ENCODE measurements at places on chromosomes 5 and 9. TPM values are rescaled to one million over a fixed set of nuclear protein-coding genes. Genes with fewer than 3 reads are reported as not detected.

Gene ARPC5L
- total RNA-seq: 19.6 TPM

Gene PCDHAC2
- not detected for total RNA-seq

Gene OR1Q1
- total RNA-seq: 0.81 TPM

Gene IL5
- not detected for total RNA-seq

Gene FAM153A
- not detected for total RNA-seq

Gene TIMD4
- not detected for total RNA-seq

Gene FGFR4
- 0.74 TPM for total RNA-seq

Gene FIBCD1
- total RNA-seq: not detected

Gene SLC45A2
- 0.09 TPM for total RNA-seq

Gene ANXA2R
- 3.4 TPM for total RNA-seq

Gene ARID3C
- 0.74 TPM for total RNA-seq

Gene RORB
- total RNA-seq: 22.0 TPM

Gene NME5
- 6.0 TPM for total RNA-seq

Gene SPOCK1
- total RNA-seq: 174 TPM
